NCI-H1105 (cell line): ENCODE measurements at places on chromosomes 2 and 18.

DNA sequence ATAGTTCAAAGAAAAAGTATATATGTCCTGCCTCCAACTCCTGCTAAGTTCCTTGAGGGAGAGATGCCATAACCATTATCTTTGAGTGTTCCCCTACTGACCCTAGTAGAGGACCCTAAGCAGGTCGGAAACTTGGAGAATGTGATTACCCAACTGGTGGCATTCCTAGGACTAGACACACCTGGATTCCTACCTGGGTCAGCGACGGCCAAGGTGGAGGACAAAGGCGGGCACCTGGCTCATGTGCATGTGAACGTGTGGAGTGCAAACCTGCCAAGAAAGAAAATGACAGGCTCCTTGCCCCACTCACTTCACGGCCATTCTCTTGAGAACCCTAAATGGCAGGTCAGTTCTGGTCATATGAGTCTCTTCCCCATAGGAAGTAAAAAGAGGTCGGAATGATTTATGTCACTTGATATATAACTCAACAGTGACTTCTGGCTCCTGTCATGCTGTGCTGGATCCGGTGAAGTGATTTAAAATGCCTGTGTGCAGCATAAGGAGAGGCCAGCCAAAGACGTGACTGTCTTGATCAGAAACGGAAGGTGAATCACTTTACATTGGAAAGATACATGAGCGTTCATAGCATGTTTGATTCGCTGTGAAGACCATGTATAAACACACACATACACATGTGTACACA is 371.6 kb downstream of the EIPR1 start:
- no peak for DNase-seq

- DNase-seq, result no peak
These were observed 17.0 kb downstream of the TTLL4 start for GRCh38 chr2:218727502-218728165.

DNA sequence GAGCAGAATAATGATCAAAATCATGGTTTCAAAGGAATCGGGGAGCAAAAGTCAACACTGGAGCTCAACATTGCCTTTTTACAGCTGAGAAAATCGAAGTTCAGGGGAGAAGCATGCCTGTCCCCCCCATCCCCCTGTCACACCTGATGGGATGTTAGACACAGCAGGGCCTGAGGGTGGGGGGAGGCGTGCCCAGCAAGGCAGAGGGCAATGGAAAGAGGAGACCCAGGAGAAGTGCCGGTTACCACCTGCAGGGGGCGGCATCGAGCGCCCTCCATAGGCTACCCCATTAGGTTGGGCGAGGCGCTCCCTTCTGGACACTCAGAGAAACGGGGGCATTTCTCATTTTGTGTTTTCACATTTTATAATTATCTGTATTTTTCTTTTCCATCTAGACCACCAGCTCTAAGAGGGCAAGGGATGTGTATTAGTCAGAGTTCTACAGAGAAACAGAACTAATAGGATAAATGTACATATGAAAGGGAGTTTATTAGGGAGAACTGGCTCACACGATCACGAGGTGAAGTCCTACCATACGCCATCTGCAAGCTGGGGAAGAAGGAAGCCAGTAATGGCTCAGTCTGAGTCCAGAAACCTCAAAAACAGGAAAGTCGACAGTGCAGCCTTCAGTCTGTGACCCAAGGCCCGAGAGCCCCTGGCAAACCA is 271.3 kb downstream of the LRATD1 start:
- DNase-seq, result no peak

DNA sequence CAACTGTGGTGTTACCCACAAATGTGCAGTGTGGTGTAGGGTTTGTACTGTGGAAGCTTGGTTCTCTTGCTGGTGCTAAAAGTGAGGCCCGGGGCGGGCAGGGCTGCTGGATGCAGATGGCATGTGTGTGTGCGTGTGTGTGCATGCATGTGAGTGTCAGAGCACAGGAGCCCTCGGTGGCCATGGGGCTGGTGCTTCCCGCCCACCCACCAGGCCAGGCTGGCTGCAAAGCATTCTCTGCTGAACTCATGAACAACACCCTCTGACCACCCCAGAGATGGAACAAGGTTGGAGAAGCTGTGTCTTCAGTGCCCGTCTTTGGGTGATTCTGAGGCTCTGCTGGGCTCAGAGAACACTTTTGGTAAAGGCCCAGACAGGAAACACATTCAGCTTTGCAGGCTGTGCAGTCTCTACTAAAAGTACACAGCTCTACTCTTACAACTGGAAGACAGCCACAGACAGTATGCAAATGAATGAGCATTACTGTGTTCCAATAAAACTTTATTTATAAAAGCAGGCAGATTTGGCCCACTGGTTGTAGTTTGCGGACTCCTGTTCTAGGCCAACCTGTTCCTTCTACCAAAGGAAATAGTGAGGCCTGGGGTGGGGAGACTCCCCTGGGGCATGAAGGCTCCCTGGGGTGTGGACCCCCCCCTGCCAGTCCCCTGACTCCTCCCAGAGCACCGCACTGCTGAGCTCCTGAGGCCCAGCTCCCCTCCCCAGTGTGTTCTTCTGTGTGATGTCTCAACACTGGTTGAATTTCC is 225.3 kb upstream of the HDAC4 start:
- no peak for DNase-seq

- no peak for DNase-seq
These were observed 104.6 kb upstream of the KLHL29 start for GRCh38 chr2:23280401-23280800.

- no peak for DNase-seq
These were observed 52.8 kb upstream of the PMAIP1 start for GRCh38 chr18:59846814-59847490.

DNA sequence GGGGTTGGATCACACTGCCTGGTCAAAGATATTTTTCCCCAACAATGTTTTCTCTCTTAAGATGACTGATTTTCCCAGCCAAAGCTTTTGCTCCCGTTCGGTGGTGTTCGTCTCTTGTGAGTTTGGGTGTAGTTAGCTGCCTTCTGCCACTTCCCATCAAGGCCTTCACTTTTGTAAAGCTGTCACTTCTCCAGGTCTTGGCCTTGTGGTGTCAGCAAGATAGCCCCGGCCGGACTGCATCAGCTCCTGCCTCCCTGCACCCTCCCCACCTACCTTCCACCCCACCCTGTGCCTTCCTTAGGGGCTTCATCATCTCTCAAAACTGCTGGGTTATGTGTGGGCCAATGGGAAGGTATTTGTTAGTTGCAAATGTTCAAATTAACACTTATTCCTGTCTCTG is 228.9 kb downstream of the BCL11A start:
- no peak for DNase-seq

DNA sequence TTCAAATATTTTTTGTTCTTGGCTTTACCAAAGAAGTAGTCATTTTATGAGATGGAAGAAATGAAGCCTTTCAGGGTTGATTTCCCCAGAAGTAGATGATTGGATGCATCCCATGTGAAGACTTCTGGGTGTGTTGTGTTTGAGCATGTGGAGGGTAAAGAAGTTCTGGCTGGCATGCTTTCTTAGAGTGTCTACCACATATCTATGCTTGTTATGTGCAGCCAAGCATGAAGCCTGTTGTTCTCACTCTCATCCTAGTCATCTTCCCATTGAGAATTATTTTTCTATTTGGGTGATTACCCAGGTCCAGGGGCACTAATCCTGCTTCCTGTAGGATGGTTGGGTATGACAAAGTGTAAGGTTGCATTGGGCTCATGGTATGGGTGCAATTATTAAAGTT is 472.9 kb downstream of the PTPRM start:
- DNase-seq, result no peak

DNA sequence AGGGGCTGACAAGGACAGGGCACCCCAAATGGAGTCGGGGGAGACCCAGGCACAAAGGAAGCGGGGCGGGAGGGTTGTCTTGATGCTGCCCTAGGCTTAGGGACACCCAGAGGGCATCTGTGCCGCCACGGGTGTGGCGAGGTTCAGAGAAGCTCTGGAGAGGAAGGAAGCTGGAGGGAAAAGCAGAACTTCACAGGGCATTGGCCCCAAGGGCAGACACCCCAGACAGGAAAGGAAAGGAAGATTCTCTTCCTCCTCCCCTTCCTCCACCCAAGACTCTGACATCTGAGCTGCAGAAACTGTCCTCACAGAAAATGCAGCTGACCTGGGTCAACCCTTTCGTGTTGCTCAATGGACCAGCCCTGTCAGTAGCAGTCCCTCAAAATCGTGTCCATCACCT is 25.6 kb downstream of the DNMT3A start:
- DNase-seq, result no peak

DNA sequence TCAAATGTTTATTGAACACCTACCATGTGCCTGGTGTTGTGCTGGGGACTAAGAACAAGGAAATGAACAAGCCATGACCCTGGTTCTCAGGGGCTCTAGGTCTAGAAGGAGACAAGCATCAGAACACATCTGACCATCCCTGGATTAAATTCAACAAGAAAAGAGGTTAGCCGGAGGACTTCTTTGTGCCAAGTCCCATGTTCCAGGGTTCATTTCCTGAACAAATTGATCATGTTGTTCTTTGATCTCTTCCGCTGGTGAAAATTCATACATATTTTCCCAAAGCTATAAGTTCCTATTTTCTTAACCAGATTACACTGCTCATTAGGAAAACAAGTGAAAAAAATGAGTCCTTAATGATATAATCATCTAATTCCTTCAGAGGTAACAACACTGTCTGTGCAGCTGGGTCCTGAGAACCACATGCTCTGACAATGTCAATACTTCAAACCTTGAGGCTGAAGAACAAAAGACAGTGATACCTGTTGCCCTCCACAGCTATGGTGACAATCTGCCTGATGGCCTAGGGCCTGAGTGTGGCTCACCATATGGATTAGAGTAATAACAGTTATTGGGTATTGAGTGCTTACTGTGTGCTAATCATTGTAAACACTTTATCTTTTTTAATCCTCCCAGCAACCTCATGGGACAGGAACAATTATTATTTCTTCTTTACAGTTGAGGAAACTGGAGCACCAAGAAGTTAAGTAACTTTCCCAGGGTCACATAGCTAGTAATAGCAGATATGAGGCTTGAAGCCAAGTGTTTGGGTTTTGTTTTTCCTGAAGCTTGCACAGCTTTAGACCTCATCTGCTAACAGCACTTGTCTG is 24.6 kb upstream of the INO80C start:
- no peak for DNase-seq

- no peak for DNase-seq
These were observed 17.4 kb downstream of the ZNF532 start for GRCh38 chr18:58882044-58882443.

DNA sequence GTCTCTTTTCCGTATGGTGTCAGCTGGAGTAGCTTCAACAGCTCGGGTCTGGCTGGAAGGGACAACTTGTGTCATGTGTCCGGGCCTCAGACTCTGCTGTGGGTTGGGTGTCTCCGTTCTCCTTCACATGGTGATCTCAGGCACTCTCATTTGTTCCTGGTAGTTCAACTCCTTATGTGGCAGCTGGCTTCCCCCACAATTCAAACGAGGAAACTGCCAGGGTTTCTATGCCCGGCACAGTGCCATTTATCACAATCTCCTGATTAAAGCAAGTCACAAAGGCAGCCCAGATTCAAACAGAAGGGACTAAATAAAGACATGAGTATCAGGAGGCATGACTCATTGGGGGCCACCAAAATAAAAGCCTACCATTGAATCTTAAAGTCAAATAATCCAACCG is 22.7 kb downstream of the MRO start:
- DNase-seq, result no peak
